Retina (tissue), 1 donor: ENCODE measurements at places on chromosomes 5 and 9.

DNA sequence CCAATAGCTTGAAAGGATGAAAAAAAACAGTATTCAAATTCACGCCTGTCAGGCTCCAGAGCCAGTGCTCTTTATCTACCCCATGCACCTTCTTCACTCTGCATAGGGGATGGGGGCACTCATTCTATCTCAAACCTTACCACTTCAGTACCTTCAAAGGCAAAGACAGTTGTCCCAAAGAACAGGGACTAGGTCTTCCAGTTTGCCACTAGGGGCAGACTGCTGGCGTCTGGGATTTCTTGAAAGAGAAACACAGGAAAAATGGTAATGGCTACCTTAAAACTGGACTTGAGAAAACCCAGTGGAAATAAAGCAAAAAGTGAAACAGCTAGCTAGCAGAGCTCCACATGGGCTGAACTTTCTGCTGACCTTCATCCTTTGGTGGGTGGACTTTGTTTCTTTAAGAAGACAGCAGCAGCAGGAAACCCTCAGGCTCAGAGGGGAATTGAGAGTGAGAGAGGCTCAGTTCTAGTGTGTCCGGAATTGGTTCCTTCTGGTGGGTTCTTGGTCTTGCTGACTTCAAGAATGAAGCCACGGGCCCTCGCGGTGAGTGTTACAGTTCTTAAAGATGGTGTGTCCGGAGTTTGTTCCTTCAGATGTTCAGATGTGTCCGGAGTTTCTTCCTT lies 41.0 kb upstream of the SLC36A1 start:
- no peak for DNase-seq

- no peak for DNase-seq
Measured at GRCh38 chr5:146813346-146814157, 65.0 kb downstream of the PPP2R2B start.

DNA sequence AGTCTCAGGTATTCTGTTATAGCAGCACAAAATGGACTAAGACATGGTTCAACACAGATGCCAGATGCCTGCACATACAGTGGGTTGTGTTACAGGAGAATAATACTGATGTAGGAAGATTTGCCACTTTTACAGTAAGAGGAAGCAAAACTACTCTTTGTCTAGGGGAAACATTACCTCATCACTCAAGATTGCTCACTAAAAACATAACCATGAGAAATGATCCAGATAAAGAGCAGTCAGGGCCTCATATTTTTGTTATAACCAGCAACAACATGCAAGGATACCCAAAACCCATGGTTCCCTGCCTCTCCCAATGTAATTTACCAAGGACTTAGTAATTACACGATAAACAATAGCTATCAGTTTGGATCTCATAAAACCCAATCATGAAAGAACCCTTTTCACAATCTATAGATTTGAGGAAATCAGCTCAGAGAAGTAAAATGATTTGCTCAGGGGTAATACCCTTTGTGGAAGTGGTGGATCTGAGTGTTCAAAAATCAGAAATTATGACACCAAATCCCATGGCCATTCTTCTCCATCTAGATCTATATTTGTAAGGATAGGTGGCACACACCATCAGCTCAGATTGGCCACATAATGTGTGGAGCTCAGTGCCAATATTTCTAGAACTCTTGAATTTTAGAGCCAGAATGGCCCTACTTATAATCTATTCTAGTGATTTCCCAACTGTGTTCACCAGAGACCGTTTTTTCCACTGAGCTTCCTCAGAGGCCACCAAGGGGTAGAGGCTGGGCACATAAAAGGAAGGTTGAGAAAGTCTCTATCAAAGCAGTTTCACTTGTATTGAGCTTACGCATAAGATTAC lies 27.8 kb downstream of the DPYSL3 start:
- no peak for DNase-seq

DNA sequence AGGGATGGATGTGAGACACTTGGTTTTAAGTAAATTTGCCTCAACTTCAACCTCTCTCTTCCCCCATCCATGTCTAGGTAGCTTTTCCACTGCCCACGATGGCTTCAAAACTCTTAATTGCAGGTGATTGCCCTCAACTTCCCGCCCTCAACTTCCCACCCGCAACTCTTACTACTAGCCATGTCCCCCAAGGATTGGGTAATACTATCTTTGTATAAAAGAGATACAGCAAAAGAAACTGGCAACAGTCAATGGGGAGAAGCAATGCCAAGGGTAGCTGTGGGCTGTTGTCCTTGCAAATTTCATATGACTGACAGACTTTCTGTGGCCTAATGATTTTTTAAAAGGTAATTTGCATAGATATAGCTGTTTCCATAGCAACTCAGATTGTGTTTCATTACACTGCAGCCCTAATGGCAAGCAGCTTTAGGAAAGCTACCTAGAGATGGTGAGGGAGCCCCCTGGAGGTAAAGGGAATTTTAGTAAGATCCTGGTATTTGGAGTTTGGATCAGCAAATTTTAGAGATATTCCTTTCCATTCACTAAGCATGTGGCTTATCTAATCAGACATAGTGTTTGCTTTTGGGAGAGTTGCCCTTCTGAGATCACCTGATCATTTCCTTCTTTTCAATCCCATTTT lies 421.5 kb upstream of the DAP start:
- DNase-seq: no peak

DNA sequence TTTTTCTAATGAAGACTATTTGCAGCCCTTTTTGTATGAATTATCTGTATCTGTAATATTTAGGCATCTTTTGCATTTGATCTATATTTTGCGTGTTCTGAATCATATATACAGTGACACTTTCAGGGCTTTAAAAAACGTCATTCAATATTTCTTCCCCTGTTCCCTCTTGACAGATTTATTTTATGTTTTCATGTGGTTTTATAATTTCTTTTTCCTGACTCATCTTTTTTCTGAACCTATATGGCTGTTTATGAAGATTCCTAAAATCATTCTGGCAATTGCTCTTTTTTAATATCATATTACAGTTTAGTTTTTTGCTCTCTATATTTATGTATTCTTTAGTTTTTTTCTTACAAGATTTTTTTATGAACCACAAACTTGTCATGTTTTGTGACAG lies 67.6 kb downstream of the SMARCA2 start:
- DNase-seq: no peak

GRCh38 chr9:68508547-68508946 lies 32.1 kb downstream of the TMEM252 start:
- DNase-seq: peak; percentile 54

DNA sequence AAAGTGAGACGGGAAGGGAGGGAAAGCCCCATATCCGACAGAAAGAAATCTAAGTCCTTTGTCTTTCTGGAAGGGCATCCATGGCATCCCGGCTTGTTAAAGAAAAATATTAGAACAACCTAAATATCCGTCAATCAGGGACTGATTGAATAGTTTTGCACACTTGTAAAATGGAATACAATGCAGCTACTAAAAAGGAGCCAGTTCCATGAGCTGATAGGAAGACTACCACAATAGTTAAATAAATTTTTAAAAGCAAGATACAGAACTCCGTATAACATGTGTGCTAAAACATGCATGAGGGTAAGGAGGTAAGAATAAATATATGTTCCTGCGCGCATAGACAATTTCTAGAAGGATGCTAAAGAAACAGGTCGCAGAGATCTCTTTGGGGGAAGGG lies 12.8 kb upstream of the GNPDA1 start:
- DNase-seq: peak; percentile 11

DNA sequence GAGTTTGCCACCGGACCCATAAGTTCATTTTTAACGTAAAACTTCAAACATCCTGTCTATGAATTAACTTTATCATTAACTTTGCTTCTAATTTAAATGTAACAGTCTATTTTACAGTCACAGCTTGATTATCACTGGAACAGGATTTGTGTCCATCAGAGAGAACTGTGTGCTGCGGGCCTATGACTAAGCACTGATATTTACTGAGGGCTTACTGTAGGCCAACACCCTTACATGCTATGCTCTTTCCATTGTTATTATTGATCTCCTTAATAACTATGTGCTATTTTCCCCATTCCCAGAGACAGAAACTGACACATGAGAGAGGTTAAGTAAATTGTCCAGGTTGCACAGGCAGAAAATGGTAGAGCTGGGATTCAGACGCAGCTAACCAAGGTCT lies 24.0 kb upstream of the GPR151 start:
- DNase-seq: no peak

GRCh38 chr5:32020946-32021345 lies 153.2 kb downstream of the GOLPH3 start:
- no peak for DNase-seq

- DNase-seq: no peak
Measured at GRCh38 chr5:41707853-41708603, 162.2 kb downstream of the OXCT1 start.

GRCh38 chr5:128466554-128466953 lies 71.5 kb downstream of the FBN2 start:
- DNase-seq: no peak

DNA sequence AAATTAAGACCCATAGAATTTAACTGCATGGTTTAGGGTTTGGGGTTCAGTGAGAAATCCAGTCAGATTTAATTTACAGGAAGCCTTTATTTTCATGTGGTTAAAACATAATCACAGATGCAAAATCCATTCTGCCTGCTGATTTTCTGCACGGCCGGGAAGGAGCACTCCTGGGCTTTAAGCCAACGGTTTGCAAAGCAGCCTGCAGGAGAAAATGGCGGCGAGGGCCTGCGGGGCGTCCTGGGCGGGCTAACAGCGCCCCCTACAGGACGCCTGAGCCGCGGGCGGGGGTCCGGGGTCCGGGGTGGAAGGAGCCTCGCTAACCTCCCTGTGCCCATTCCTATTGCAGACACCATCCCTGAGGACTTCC lies 47.6 kb downstream of the THBS4 start:
- DNase-seq: peak; percentile 59

DNA sequence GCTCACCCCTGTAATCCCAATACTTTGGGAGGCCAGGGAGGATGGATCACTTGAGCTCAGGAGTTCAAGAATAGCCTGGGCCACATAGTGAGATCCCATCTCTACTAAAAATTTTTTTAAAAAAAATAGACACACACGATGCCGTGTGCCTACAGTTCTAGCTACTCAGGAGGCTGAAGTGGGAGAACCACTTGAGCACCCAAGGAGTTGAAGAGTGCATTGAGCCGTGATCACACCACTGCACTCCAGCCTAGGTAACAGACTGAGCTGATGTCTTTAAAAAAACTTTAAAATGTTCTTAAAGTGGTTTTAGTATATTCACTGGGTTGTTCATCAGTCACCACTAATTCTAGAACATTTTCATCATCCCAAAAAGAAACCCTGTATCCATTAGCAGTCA lies 51.9 kb upstream of the RNF38 start:
- DNase-seq: no peak

DNA sequence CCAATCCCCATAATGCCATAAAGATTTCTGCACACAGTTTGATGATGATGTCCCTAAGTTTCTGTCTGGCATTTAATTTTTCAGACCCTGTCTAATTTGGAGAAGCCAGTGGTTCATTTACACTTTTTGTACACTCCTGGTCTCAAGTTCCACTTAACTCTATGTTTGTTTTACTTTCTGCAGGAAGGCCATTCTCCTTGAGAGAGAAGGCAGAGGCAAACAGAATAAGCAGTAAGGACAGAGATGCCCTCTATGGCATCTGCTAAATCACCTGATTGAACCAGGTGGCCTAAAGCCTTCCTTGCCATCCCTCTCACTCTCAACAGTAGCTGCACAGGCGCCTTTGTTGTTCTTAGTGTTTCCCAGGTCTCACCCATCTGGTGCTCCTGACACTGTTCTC lies 86.1 kb upstream of the LRRTM2 start:
- DNase-seq: no peak

- DNase-seq: peak; percentile 21
Measured at GRCh38 chr5:5665225-5666075, 243.0 kb downstream of the ICE1 start.

DNA sequence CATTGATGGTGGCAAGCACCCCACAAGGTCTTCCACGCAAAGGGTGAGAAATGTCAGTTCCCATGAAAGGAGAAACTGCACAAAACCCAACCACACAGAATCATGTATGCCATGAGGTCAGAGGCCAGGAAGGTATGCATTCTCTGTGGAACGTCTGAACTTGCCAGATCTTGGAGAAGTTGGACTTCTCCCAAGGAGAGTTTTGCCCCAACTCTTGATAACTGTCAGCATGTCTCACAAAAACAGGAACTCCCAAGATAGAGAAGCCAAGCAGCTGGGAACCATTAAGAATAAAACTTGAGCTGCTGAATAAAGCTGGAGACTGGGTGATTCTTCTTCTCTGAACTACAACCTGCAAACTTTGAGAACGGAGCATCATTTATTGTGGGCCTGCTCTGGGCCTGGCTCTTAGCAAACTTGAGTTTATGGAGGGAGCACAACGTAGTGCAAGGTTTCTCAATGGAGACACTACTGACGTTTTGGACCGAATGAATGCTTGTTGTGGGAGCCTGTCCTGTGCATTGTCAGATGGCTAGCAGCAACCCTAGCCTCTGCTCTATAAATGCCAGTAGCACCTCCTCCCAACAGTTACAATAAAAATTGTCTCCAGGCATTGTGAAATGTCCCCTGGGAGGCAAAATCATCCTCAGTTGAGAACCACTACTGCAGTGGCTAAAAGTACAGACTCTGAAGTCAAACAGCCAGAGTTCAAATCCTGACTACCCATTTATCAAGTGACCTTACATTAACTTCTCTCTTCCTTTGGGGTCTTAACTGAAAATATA lies 193.5 kb downstream of the ACTL7B start:
- no peak for DNase-seq

DNA sequence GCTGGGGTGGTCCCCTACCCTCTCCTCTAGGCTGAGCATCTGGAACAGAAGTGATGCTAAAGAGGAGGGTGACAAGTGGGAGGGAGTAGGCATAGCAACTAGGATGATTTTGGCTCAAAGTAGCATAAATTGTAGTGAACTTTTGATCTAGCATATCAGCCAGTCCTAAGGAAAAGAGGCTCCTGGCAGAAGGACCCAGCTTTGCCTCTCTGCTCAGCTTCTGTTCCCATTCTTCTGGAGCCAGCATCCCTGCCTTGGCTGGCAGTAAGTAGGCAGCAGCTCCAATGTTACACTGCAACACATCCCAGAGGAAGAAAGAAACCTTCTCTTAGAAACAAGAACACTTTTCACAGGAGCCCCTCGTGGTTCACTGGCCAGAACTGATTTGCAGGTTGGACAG lies 487.0 kb downstream of the MTRR start:
- no peak for DNase-seq

DNA sequence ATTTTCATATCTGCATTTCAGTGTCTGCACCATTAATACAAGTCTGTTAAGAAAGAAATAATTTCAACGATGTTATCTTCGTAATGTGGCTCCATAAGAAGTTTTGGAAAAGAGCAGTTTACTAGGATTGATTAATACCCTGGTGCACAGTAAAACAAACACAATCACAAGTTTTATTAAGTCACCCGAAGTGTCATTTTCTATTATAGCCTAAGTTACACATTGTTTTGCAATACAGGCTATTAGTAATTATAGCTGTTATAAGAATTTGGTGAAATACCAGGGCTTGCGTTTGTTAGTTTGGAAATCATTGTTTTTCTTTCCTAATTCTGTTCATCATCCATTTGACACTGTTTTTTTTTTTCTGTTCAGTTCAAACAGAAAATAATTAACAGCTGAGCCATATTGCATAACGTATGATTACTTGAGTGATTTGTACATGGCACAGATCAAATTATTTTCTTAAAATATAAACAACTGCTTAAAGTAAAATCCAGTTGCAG lies 30.6 kb downstream of the LVRN start:
- no peak for DNase-seq

GRCh38 chr5:95799191-95799835 lies 23.2 kb downstream of the GLRX start:
- no peak for DNase-seq

- DNase-seq: no peak
Measured at GRCh38 chr5:79503794-79504495, 10.0 kb downstream of the HOMER1 start.

GRCh38 chr5:11724940-11725339 lies 179.3 kb downstream of the CTNND2 start:
- peak; percentile 30 for DNase-seq

GRCh38 chr5:137478043-137478442 lies 21.1 kb downstream of the SPOCK1 start:
- DNase-seq: no peak
